WTC11 (cell line): ENCODE measurements at places on chromosomes 6 and 20.

DNA sequence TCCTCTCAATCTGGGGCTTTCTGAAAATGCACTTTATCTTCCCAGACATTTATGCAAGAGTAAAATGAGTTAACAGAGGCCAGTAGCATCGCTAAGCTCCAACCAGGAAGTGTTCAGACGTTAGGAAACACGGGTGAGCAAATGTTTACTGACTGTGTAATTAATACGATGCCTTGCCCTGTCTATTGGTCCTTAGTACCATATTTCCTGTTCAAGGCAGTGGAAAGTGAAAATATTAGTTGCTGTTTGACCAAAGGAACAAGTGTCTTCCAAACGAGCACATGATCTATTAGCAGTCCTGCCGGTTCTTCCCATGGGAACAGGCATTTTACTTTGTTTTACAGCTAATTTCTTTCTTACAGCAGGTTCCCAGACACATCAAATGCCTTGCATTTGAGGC, 311.1 kb upstream of the JAG1 start:
- no peak for DNase-seq

- no peak for DNase-seq
Measured at GRCh38 chr6:43070028-43070632, 6.0 kb upstream of the PTK7 start.

DNA sequence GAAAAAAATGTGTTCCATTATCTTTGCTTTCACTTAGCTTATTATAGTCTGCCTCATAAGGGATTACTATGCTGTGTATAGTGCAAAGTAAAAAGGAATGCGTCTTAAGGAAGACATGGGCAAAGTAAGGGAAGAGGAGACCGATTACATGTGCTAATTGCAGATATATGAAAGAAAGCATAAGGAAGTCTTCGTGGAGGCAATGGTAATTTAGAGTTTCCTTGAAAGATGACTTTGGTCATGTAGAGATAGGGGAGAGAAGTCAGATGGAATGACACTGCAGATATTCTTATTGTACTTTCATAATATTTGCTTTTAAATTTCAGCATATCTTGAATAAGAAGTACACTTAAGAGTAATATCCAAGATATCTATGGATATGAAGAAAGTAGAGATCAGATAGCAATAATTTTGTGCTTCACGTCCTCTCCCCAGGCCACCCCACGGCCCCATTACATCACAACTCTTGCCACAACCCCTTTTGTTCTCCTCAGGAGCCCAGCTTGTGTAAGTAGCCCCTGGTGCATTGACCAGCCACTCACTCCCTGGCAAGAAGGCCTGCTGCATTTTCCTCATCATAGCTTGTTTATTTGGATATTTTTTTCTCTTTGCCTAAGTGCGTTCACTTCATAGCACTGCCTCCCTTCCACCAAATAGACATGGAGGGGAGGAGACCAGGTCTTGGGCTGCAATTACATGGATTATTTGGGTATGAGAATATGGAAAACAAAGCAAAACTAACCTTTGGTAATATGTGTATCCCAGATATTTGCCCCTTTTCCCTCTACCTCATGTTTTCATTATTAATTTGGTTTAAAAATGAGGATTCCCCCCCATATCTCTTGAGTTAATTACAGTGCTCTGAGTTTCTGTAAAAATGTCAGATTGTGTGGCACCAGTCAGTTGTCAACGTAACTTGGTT, 30.7 kb upstream of the COL10A1 start:
- no peak for DNase-seq

GRCh38 chr6:63295553-63296194, 24.1 kb downstream of the LGSN start:
- DNase-seq, result no peak

DNA sequence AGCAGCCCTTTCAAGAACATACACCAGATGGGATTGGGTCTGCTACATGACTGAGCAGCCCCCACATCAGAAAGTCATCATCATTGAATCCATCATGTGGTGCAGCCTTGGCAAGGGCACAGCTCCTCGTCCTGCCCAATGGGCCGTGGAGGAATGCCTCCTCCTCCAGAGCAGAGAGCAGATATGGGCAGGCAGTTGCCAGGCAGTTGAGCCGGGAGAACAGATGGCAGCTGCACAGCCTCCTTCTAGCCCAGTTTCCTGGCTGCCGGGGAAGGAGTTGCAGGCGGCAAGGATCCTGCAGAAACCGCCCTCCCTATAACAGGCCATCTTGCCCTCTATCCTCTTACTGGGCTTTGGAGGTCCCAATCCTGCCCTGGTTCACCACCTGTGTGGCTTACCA, 11.9 kb upstream of the ZFAND3 start:
- no peak for DNase-seq

DNA sequence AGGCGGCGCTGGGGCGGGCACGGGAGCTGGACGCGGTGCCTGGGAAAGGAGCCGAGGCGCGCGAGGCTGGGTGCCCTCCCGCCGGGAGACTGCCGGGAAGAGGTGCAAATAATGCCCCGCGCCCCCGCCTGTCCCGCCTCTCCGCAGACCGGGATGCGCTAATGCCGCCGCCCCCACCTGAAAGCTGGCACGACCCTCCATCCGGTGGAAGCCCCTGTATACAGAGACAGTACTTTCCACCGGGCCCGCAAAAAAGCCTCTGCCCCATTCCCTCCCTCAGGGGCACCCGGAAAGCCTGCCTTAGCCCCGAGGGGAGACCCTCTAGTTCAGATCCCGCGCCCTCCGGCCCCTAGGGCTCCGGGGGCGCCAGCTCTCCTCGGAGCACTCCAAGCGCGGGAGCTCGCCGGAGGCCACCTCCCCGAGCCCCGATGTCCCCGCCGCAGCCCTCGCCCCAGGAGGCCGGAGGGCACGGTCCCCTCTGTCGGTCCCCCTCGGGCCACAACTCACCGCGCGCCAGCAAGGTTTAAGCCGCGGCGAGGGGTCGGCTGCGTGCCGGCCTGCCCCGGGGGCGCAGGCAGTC, 1.2 kb downstream of the GRM4 start:
- no peak for DNase-seq

- DNase-seq, result no peak
Measured at GRCh38 chr6:168314948-168315347, 4.6 kb downstream of the DACT2 start.

DNA sequence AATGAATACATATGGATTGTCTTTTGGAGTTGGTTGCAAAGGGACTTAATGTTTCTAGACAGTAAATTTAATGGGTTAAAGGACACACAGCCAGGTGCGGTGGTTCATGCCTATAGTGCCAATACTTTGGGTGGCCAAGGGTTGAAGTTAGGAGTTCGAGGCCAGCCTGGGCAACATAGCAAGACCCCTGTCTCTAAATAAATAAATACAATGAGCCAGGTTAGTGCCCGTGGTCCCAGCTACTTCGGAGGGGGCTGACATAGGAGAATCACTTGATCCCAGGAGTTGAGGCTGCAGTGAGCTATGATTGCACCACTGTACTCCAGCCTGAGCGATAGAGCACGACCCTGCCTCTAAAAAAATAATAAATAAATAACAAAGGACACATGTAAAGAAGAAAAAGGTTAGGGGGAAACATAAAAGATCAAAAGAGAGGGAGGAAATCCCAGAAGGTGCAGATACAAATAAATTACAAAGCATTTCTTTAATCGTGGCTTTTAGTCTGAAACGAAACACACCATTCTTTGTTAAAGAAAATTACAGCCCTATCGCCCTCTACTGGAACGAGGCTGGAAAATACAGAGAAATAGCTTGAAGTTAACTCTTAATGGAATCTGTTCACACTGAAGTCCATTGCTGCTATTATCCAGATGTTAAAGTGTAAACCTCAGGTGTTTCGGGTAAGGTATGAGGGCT, 42.6 kb upstream of the SCML4 start:
- no peak for DNase-seq

DNA sequence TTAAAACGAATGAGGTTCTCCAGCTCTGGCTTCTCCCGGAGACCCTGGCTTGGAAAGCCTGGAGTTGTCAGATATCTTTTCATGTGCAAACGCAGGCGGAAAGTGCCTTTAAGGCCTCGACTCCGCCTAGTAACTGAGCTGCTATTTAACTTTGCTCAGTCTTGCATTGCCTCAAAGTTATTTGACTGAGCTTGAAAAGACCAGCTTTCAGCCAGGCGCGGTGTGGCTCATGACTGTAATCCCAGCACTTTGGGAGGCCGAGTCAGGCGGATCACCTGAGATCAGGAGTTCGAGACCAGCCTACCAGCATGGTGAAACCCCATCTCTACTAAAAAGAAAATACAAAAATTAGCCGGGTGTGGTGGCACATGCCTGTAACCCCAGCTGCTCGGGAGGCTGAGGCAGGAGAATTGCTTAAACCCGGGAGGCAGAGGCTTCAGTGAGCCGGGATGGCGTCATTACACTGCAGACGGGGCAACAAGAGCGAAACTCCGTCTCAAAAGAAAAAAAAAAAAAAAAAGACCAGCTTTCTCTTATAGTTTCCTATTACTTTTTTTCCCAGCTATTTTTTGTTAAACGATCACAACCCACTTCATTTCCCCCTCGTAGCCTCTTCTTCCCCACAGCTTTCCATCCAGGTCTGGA, 1.9 kb downstream of the GCNT2 start:
- DNase-seq, result peak; percentile 60
